GDM1 (cell line): ENCODE measurements at places on chromosomes 3 and 15.
A peak's percentile ranks its signal among the peaks of the same experiment; 100 is the strongest.

DNA sequence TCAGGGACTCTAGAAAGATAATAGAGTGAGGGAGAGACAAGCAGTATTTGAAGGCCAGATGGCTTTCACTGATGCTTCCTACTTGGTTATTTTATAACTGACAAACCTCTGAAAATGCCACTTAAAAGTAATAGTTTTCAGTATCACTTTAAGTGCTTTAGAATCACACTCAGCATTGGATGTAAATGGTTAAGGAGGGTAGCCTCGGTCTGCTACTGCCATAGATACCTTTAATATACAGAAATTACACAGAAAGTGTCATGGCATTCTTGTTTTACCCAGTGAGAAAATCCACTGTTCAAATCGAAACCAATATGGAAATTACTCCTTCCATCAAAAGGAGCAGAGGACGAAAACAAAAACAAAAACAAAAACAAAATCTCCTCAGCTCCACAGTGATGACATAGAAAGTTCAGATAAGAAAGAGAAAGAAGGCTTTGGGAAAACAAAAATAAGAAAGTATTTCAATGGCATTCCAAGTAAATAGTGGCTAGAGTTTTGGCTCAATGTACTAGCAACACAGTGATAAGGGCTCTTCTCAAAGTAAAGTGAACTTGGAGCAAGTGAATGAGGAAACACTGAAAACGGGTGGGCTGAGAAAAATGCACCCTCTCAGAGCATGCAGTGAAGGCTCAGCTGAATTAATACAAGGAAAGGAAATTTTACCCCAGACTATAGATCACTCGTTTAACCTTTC lies 43.2 kb upstream of the CD47 start:
- no peak for DNase-seq

- no peak for DNase-seq
These were observed 76.3 kb upstream of the ATP2B2 start for GRCh38 chr3:10581716-10582115.

DNA sequence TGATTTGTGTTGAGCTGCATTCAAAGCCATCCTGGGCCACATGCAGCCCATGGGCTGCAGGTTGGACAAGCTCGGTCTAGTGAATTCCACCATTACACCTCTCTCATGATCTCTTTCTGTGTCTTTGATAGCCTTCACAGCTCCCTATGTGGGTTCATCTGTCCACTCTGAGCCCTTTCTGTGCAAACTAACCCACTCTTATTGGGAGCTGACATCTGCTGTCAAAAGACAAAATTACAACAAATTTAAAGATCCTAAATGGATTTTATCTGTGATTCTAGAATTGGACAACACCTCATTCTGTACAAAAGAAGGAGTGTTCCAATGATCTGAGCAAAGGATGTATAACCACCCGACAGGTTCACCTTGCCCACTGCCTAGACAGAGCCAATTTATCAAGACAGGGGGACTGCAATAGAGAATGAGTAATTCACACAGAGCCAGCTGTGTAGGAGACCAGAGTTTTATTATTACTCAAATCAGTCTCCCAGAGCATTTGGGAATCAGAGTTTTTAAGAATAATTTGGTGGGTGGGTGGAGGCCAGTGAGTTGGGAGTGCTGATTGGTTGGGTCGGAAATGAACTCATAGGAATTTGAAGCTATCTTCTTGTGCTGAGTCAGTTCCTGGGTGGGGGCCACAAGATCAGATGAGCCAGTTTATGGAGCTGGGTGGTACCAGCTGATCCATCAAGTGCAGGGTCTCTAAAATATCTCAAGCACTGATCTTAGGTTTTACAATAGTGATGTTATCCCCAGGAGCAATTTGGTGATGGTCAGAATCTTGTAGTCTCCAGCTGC lies 2.6 kb upstream of the XYLB start:
- DNase-seq, result peak; percentile 5

GRCh38 chr3:51390246-51391074 lies 625 bp upstream of the RBM15B start:
- no peak for DNase-seq

- DNase-seq, result no peak
These were observed 37.6 kb downstream of the OSTN start for GRCh38 chr3:191236646-191237045.

DNA sequence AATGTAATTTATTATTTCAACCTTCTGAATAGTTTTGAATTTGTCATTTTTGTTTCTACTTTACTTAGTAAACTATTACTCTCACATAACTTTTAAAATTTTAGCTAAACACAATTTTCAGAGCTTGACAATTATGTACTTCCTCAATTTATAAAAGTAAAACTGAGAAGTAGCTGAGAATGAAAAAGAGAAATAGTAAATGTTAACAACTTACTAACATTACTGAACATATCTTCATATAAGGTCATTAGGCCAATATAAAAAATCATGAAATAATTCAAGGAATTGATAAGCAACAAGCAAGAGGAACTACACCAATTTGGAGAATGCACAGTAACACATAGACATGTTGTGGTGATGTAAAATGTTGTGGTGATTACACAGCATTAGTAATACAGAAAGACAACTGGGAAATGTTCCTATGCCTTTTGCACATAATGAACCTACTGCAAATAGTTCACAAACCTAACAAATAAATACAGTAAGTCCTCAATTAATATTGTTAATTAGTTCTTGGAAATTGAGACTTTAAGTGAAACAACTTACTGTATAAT lies 137.9 kb downstream of the CBLB start:
- no peak for DNase-seq

GRCh38 chr15:49810720-49811119 lies 189.9 kb downstream of the DTWD1 start:
- no peak for DNase-seq

GRCh38 chr15:46409841-46410301 lies 775.0 kb downstream of the SQOR start:
- DNase-seq, result no peak

GRCh38 chr3:174767406-174767805 lies 91.7 kb upstream of the NAALADL2 start:
- DNase-seq, result no peak

- DNase-seq, result no peak
These were observed 2.3 kb downstream of the SERP1 start for GRCh38 chr3:150544041-150544440.

- DNase-seq, result no peak
These were observed 45.9 kb upstream of the TMEM115 start for GRCh38 chr3:50405249-50405648.

DNA sequence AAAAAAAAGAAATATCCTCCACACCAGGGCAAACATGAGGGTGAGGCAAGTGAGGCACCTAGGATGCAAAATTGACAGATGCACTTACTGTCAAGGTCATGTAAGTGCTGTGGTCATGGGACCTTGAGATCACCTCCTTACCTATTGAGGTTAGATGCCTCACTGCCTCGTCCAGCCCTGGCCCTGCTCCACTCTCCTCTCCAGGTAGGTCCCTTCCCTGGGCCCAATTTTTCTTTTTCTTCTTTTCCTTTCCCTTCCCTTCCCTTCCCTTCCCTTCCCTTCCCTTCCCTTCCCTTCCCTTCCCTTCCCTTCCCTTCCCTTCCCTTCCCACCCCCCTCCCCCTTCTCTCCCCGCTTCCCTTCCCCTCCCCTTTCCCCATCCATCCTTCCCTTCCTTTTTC lies 71.1 kb upstream of the DLG1 start:
- DNase-seq, result no peak

DNA sequence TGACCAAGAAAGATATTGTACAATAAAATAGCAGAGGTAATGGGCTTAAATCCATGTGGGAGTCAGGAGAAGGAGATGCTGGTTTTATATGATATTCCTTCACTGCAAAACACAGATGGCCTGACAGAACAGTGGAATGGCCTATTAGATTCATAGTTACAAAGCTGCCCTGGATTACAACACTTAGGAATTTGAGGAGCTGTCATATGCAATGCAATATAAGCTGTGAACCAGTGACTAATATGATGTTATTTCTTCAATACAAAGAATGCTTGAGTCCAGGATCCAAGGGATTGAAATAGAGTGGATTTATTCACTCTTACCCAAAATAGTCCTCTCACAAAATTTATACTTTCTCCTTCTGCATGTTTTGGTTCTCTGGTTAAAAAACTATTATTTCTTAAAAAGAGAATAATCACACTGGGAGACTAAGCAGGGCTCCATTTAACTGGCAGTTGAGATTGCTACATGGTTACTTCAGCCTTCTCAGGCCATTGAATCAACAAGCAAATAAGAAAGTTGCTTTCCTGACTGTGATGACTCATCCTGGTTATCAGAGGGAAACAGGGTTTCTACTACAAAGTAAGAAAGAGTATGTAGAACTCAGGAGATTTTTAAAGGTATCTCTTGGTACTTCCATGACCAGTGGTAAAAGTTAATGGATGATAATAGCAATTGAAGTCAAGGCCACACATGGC lies 79.8 kb upstream of the ZPLD1 start:
- no peak for DNase-seq

DNA sequence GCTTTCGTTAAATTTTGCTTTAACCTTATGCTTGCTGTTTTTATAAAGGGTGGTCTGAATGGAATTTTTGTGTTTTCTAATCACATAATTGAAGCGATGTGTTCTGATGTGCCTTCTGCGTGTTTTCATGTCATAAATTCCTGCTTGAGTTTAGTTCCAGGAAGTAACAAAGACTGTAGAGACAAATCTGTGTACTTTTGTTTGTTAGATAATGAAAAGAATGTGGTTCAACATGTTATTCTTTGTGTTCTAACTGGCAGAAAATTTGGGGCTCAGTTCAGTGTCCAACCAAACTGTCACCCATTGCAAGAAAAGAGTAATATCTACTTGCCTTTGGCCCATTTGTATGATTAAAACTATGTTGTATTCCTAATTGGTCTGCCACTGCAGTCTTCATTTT lies 324.0 kb downstream of the DIPK2A start:
- no peak for DNase-seq

GRCh38 chr3:10708216-10708893 lies 107.7 kb upstream of the SLC6A11 start:
- no peak for DNase-seq

DNA sequence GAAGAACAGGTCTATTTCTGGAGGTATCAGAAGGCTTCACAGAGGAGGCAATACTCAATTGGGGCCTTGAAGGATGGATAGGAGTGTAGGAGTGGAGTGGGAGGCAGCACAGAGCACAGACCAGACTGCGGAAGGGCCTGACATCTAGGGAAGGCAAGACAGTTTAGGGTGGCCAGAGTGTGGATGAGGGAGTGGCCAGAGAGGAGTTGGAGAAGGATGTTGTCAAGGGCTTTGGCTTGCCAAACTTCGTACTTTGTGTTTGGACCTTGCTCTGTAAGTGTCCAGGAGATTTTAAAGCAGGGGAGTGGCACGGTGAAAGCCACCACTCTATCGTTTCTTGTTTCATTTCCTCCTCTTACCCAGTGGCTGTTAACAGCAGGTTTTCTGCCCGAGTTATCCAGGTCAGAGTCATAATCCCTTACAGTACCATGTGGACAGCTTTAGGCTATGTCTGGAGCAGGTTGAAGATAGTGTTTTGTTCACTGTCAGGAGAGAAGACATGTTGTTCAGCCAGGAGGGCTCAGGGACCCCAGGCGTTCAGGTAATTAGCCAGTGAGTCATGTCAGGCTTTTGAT lies 12.3 kb downstream of the SMAD3 start:
- no peak for DNase-seq

- no peak for DNase-seq
These were observed 40.3 kb upstream of the ZCWPW2 start for GRCh38 chr3:28308196-28308595.

GRCh38 chr15:29589416-29589815 lies 232.9 kb downstream of the TJP1 start:
- no peak for DNase-seq

- peak; percentile 21 for DNase-seq
These were observed 37.7 kb downstream of the PLD1 start for GRCh38 chr3:171772427-171773056.

- DNase-seq, result peak; percentile 32
These were observed 9.2 kb upstream of the RFC4 start for GRCh38 chr3:186815435-186815834.

- no peak for DNase-seq
These were observed 242.0 kb upstream of the DCBLD2 start for GRCh38 chr3:99143493-99143892.

- DNase-seq, result no peak
These were observed 24.9 kb downstream of the ZMAT3 start for GRCh38 chr3:179046497-179047353.

GRCh38 chr3:184175506-184175905 lies 851 bp downstream of the AP2M1 start:
- DNase-seq, result no peak

DNA sequence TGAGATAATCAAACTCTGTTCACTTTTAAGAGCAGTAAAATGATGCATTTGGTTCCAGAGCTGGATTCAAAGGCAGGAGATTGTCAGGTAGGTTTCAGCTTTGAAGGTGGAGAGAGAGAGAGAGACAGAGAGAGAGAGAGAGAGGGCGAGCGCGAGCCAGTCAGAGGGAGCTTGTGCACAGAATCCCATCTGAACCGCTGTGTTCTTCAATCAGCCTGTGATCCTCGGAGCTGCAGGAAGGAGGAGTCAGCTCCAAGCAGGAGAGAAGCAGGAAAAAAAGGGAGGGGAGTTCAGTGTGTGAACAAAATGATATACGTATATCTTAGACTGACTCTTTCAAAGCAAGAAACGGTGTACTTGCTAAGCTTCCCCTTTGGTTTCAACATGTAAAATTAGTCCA lies at the start of gene GPR149:
TSS of gene GPR149 (minus strand) at position 177 of the 400 bp plus-strand sequence. CDS start 575 bp downstream, outside the sequence.
- no peak for DNase-seq

- DNase-seq, result no peak
These were observed 12.3 kb upstream of the EHD4 start for GRCh38 chr15:41984622-41985021.

DNA sequence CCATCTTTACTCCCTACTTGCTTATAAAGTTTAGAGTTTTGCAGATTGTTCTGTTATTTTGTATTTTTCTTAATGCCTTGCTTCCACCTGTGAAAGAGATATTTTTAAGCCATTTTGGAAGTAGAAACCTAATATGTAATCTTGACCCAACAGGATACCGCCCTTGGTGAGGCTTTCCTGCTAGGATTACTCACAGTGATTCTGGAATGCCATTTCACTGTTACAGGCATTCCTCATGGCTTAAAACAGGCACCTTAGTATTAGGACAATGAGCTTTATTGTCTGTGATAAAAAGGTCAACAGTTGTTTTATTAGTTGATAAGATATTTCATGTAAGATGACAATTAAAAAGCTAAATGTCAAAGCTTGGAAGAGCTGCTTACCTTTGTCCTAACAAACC lies 58.2 kb downstream of the PHLDB2 start:
- DNase-seq, result no peak
